Activated gamma-delta T cell treated with Interleukin-2 at 50 U/mL for 16 hours (primary cell): ENCODE measurements at places on chromosomes 12 and 14.
A peak's percentile ranks its signal among the peaks of the same experiment; 100 is the strongest.

DNA sequence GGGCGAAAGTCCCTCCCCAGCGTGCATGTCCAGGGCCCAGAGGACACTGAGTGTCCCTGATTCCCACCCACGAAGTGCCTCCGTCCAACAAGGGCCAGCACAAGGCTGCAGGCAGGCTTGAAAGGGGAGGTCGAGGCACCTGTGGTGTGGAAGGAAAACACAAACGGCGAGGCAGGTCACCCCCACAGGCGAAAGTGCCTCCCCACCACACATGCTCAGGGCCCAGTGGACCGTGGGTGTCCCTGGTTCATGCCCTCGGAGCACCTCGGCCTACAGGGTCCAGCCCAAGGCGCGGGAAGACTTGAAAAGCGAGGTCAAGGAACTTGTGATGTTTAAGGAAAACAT lies 370.4 kb downstream of the ALG10 start:
- no peak for DNase-seq

GRCh38 chr12:120316798-120317223 lies 10.8 kb downstream of the PLA2G1B start:
- no peak for DNase-seq

DNA sequence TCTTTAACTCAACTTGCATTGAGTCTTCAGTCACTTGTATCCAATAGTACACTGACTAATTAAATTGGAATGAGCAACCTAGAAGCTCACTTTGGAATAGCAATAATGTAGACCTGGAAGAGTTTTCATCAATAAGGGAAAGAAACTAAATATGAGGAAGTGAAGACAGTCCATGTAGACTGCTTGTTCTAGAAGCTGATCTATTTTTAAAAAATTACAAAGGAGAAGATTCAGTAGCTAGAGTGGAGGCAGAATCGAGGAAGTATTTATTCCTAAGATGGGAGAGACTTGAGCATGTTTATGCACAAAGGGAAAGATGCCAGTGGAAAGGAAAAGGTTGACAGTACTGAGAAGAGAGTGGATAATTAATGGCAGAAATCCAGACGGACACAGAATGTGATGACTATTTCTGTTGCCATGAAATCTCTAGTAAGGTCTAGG lies 156.3 kb upstream of the PDE3A start:
- no peak for DNase-seq

- no peak for DNase-seq
Measured at GRCh38 chr14:94547151-94547680, 14.0 kb upstream of the SERPINA4 start.

GRCh38 chr12:111643427-111643826 lies 42.3 kb downstream of the BRAP start:
- DNase-seq: no peak

DNA sequence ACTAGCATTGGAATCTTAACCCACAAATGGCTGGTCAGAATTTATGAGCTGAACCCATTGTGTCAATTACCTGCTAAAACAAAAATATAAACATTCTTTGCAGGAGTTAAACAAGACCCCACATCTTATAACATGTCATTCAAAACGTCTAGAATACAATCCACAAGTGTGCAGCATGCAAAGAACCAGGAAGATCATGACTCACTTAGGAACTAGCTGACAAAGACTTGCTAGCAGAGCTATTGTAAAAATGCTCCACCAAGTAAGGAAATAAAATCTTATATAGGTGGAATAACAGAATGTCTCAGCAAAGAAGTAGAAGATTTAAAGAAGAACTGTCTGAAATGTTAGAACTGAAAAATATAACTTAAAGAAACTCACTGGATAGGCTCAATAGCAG lies 26.5 kb upstream of the POC1B start:
- no peak for DNase-seq

- no peak for DNase-seq
Measured at GRCh38 chr12:47228802-47229201, 149.0 kb upstream of the AMIGO2 start.

DNA sequence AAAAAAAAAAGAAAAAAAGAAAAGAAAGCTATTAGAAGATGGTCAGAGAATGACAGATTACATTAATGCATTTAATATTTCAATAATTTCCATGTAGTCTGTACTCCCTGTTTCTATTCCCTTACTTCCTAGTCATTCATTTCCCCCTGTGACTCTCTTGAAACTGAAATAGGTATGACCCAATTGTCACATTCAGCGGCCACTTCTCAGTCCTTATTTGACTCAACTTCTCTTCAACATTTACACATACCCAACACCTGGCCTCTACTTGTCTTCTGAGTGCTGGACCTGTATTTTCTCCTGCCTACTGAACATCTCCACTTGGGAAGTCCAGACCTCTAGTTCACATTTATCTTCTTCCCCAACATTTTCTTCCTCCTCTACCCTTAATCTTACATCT lies 7.2 kb downstream of the EEA1 start:
- no peak for DNase-seq

GRCh38 chr14:59305836-59306555 lies 117.5 kb downstream of the DAAM1 start:
- no peak for DNase-seq

DNA sequence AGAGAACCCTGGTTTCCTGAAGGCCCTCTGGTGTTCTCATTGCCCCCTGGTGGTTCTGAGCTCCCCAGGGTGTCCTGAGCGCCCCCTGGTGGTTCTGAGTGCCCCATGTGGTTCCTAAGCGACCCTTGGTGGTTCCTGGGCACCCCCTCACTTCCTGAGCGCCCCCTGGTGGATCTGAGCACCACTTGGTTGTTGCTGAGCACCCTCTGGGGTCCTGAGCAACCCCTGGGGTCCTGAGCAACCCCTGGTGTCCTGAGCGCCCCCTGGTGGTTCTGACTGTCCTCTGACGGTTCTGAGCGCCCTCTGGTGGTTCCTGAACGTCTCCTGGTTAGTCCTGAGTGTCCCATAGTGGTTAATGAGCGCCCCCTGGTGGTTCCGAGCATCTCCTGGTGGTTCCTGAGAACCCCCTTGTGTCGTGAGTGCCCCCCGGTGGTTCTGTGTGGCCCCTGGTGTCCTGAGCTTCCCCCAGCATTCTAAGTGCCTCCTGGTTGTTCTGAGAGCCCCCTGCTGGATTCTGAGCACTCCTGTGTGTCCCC lies 568.3 kb downstream of the TMEM121 start:
- DNase-seq: no peak

DNA sequence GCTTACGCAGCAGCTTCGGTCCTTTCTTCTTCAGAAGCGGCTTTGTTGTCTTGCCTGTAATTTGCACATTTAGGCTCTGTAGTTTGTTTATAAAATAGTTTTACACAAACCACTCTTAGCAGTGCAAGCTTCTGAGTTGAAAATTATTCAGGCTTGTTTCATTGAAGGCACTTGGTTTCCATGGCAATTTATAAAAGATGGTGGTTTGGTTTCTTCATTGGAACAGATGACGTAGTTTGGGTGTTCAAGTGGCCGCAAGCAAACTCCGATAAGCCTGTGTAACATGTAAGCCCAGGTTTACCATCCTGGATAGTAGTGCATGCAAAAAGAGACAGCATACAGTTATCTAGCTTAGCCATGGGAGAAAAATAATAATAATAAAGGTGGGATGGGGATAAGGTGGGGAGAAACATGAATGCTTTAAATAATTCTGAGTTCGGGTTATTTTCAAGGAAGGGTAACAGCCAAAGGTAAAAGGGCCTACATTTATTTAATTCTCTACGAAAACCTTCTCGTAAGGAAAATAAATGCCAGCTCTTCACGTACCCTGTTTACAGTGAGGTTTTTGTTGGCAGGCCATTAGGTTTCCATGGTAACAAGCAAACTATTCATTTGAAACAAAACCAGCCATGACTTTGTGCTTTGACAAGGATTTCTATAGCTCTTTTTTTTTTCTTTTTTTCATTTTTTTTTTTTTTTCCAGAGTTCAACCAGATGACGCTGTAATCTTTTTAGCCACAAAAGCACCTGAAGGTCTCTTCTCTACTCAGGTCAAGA lies 189.6 kb upstream of the RPL10L start:
- DNase-seq: no peak

GRCh38 chr14:36591482-36591881 lies 9.1 kb upstream of the NKX2-8 start:
- no peak for DNase-seq

DNA sequence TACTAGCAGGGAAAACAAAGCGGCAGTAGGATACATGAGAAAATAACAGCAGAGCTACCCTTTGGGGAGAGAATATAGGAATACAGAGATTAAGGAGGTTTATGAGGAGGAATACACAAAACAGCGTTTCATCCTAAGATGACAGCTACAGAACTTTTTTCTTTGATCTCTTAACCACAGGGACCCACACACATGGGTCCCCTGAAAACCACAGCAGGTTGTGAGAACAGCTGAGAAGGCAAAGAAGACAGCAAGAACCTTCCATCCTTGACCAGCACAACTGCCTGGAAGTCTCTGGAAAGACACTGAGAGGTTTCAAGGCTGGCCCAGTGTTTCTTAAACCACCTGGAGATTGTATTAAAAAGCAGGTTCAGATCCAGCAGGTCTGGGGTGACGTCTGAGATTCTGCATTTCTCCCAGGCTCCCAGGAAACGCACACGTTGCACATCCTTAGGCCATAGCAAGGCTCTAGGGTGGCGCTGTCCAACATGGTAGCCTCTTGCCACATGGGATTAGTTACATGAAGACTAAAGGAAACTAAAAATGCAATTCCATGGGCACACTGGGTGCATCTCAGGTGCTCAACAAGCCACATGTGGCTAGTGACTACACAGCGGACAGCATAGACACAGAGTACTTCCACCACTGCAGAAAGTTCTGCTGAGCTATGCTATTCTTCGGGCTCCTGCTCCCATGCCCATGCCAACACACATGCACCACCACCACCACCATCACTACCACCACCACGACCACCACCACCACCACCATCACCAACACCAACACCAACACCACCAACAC lies 92.3 kb downstream of the FOXN3 start:
- no peak for DNase-seq

- no peak for DNase-seq
Measured at GRCh38 chr14:50762001-50762930, 68.7 kb downstream of the NIN start.

DNA sequence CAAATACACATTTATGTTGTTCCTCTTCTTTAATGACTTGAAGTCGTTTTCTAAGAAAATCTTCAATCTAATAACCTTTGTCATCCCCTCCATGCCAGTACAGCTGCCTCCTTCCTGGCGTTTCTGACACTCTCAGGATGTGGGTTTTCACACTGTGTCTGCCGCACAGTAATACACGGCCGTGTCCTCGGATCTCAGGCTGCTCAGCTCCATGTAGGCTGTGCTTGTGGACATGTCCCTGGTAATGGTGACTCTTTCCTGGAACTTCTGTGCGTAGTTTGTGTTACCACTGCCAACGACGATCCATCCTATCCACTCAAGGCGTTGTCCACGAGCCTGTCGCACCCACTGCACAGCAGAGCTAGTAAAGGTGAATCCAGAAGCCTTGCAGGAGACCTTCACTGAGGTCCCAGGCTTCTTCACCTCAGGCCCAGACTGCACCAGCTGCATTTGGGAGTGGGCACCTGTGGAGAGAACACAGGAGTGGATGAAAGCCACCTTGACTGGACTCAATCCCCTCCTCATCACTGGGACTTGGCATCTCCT lies 1095.9 kb downstream of the TMEM121 start:
- DNase-seq: peak; percentile 48

- no peak for DNase-seq
Measured at GRCh38 chr14:23091294-23092225, 3.4 kb downstream of the ACIN1 start.
